ENCODE measurements at places on chromosomes 4 and X.
A peak's percentile ranks its signal among the peaks of the same experiment; 100 is the strongest.

DNA sequence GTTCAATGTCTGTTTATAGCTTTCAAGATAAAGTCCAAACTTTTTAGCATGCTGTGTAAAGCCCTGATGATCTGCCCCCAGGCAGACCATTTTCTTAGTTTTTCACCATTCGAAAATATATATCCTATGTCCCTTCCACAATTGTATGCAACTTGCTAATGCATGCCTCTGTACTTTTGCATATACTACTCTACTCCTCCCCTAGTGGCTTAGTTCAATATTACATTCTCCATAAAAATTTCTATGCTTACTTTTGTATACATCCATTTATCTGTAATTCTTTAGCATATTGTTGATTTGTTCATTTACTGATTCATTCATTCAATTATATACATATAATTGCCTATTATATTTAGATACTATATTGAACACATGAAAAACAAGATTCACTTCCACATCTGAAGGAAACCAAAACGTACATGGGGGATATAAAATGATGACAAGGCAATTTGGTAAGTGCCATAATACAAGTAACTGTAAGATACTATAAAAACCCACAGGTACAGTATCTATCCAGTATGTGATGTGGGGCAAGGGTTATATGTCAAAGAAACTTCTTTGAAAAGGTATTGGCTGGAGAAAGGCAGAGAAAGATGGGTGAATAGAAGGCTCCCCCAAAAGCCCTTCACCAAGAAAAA, 902.5 kb downstream of the FAM133A start:
- no peak for DNase-seq

- DNase-seq = no peak
These were observed 2344.1 kb downstream of the PCDH7 start for GRCh38 chr4:33064238-33064637.

GRCh38 chr4:832108-832507, 6.2 kb upstream of the CPLX1 start:
- DNase-seq = no peak

- DNase-seq = no peak
These were observed 58.5 kb downstream of the ANTXR2 start for GRCh38 chr4:80014531-80014930.

- DNase-seq = no peak
These were observed 697 bp downstream of the ZNF280C start for GRCh38 chrX:130267956-130268448.

GRCh38 chr4:118280501-118281218, 72.1 kb downstream of the PRSS12 start:
- peak; percentile 39 for DNase-seq

DNA sequence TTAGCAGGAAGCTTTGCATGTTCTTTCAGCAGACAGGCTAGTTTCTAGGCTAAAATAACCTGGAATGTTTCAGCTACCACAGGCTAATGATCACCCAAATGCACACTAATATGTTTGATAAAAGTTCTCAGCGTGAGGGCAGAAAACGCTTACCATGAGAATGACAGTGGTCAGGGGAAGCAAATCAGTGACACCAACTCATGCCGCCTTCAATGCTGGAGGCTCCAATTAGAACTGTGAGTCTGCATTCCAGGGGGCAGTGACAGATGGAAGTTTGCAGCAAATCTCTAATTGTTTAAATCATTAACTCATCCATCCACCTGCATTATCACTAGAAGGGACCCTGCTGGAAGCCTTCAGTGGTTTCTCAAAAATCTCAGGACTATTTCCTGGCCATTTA, 43.2 kb downstream of the ANOS1 start:
- no peak for DNase-seq

DNA sequence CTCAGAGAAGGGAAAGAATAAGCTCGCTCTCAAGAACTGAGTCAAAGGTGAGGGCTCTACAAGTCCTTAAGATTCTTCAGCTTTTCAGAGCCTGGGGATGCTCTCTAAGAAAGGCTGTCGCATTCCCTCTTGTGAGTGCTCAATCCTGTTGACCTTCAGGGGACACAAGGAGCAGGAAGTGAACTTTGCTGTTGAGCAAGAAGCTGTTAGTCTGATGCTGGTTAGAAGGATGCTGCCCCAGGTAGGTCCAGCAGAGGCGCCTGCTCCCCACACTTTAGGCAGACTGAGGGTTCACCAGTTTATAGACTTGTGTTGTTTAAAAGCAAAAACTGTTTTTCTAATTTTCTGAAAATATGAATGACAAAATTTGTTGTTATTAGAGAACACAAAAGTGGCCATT, 125.4 kb upstream of the SPOCK3 start:
- no peak for DNase-seq

GRCh38 chrX:108254636-108255035, 163.1 kb downstream of the ATG4A start:
- no peak for DNase-seq

- no peak for DNase-seq
These were observed 542 bp upstream of the KLF8 start for GRCh38 chrX:56231537-56232090.

- DNase-seq = no peak
These were observed 2532.5 kb downstream of the ARAP2 start for GRCh38 chr4:33711826-33712225.

- no peak for DNase-seq
These were observed 142.4 kb upstream of the CPXCR1 start for GRCh38 chrX:88604433-88605221.

DNA sequence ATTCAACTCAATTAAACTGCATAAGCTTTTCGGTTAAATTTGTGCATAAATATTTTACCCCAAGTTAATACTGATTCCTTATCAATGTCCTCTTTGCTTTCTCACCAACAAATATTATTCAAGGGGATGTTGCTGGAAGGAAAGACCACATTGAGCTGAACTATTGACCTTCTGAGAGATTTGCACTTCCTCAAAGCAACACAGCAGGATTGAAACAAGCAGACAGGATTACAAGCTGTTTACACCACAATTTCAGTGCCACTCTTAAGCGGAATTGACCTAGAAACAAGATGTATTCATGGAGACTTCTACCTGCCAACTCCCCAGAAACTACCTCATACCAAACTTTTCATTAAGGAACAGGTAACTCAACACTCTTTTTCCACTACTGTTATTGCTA, 96.5 kb upstream of the DUSP21 start:
- no peak for DNase-seq

DNA sequence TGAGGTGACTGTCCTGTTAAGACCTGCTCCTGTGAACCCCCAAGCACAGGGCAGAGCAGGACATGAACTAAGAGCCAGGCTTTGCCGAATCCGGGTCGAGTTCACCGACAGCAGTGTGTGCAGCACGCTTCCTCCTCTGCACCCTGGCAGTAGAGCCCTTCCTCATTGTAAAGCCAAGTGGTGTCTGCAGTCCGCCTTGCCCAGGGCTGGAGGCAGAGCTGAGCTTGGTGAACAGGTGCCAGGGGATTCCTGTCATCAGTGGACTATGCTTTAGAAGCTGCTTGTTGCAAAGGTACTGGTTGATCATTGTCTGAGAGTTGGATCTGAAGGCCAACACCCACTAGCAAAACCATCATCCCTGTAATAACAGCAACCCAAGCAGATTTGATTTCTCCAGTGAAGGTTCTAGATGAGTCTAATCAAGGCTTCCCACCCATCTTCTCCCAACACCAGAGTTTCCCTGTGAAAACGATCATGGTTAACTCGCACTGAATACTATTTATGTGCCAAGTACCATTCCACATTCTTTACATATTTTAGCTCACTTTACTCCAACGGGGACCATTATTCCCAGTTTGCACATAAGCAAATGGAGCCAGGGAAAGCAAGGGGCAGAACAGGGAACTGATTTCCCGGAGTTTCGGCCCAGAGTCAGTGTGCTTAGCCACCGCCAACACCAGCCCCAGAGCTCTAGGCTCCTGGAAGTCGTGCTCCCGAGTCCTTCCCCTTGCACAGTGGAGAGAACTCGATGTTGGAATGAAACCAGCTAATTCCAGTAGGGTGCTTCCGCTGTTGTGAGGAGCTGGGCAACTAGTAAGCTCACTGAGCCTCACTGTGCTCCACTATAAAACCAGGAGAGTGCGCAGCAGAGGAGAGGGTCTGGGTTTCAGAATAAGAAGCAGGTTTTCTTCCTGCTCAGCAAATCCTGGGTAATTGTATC, 1.4 kb upstream of the SLC34A2 start:
- no peak for DNase-seq

GRCh38 chr4:94447754-94448411, 3.9 kb upstream of the PDLIM5 start:
- no peak for DNase-seq

DNA sequence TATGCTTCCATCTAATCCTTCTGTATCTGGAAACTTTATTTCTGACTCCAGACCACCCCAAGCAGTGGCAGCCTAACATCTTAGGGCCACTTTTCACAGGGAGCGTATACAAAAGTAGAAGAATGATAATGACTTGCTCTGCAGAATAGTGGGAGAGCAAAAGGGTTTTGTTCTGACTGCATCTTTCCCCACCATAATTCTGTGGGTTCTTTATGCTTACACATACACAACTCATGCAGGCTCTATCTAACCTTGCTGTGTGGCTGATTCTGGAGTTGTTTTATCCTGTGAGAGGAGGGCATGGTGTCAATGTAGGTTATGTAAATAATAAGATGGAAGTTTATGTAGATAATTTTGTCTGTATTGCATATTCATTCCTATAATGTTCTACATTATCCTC, 42.4 kb upstream of the NDNF start:
- no peak for DNase-seq

DNA sequence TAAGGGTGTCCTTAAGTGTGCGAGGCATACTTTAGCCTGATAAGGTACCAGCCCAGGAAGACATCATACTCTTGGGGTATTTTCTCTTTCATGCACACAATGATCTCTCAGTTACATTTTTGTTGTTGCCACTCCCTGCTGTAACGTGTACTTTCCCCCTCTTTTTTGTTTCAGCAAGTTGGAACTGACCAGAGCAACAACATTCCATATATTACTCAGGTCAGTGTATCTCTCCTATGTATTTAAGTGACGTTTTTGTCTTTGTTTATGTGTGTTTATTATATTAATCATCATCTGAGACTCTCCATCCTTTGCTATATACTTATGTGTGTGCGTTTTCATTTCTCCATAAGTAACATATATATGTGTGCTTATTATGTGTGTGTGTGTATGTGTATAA, 71.3 kb upstream of the VBP1 start:
- no peak for DNase-seq

- DNase-seq = no peak
These were observed 172.1 kb downstream of the MID1IP1 start for GRCh38 chrX:38973322-38973721.

DNA sequence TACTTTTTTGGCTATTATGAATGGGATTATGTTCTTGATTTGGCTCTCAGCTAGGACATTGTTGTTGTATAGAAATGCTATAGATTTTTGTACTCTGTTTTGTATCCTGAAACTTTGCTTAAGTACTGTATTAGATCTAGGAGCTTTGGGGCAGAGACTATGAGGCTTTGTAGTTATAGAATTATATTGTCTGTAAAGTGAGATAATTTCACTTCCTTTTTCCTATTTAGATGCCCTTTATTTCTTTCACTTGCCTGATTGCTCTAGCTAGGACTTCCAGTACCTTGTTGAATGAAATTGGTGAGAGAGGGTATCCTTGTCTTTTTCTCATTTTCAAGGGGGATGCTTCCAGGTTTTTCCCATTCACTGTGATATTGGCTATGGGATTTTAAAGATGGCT, 28.1 kb downstream of the ADAM29 start:
- no peak for DNase-seq

- DNase-seq = no peak
These were observed 96.2 kb downstream of the TSPAN7 start for GRCh38 chrX:38657562-38657961.

- DNase-seq = no peak
These were observed 355.5 kb downstream of the KCNIP4 start for GRCh38 chr4:21592970-21593670.

GRCh38 chrX:20857746-20858145, 516.5 kb upstream of the CNKSR2 start:
- no peak for DNase-seq

- peak; percentile 67 for DNase-seq
These were observed at the start of gene INPP4B for GRCh38 chr4:142846108-142846728. INPP4B (minus strand) TSS chr4:142846301.

DNA sequence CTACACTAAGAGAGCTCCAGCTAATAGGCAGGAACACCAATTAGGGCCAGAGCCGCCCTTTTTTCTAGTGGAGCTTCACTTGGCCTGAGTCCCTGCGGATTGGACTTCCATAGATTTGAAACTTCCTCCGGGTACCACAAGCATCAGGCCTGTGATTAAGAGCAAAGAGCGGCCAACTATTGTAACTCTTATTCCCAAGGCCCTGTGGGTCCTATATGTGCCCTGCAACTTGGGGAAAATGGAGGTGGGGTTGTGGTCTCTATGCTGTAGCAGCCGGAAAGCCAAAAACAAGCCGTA, at the start of gene NCBP2L:
NCBP2L (plus strand) TSS at position 198 of the 297 bp plus-strand sequence. CDS start 16,488 bp downstream, outside the sequence.
- no peak for DNase-seq

- no peak for DNase-seq
These were observed 362.2 kb downstream of the PDGFC start for GRCh38 chr4:156609421-156609820.

- no peak for DNase-seq
These were observed 13.7 kb downstream of the GAB3 start for GRCh38 chrX:154737136-154737535.

GRCh38 chrX:39900777-39901170, 197.0 kb downstream of the BCOR start:
- no peak for DNase-seq

DNA sequence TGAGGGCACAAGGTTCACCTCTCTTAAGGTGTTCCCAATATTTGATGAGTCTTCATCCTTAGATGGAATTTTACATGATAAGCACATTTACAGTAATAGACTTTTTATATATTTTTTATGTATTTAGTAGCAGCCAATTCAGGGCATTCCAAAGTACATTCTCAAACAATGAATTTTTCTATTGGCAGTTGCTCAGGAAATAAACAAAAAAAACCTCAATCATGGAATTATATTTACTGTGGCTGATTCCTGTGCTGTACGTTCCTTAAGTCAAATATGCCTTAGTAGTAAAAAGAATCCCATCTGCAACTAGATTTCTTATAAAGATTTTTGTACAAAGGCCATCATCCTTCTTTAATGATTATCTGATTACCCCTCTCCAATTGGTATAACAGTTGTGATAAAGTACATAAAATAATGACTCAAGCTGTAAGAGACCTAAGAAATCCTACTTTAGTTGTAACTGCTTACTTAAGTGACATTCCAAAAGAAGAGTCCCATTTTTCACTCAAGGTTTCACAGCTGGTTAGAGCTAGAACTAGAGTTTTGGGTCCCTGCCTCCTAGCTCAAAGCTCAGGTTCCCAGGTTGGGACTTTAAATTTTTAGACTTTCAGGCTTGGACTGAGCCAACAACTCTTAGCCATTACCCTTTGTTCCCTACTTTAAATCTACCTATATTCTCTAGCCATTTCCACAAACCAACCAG, 152.7 kb downstream of the FHIP1A start:
- no peak for DNase-seq

- DNase-seq = no peak
These were observed 105.8 kb upstream of the C1QTNF7 start for GRCh38 chr4:15322006-15322405.

DNA sequence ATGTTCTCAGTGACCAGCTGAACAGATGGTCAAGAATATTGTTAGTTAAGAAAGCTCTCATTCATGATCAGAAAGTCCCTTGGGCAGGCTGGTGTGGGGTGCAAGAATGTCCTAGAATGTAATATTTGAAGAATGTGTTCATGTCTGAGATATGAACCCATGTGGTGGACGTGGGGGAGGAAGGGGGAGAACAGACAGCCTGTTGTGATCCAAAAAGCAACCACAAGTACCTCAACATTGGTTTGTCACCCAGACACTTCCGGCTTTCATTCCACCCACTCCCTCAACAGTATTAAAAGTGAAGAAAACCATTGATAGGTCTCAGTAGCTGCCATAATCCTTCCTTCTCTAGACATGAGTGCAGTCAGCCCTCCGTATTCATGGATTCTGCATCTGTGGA, 82.2 kb downstream of the MAML3 start:
- DNase-seq = peak; percentile 55
